Vagina (tissue), 2 donors: ENCODE measurements at places on chromosomes 4 and X.

GRCh38 chr4:102216666-102217065 lies 128.6 kb downstream of the SLC39A8 start:
- H3K36me3 ChIP-seq = no peaks in the 10 kb centered on the region
- no peak overlapping the region for H3K4me3 ChIP-seq
- H3K27me3 ChIP-seq = no peaks in the 10 kb centered on the region

DNA sequence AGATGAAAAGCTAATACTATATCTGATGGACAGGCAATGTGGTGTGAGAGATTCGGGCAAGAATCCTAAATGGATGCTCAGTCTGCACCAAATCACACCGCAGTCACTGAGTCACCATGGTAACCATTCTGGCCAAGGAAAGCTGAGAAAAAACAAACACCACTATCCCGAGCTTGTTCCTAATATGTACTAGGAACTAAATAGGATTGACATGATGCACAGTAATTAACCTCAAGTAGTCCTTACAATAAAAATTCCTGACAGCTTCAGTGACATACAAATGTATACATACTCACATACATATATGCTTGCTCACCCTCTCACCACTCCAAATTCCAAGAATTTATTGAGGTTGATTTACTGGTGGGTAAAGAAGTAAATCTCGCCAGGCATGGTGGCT lies 1.1 kb upstream of the RAB40A start:
- no peak overlapping the region for H3K4me3 ChIP-seq
- H3K27ac ChIP-seq = no peak overlapping the region
- no peaks in the 10 kb centered on the region for H3K36me3 ChIP-seq
- no peak for DNase-seq
- peaks cover 4% of the 10 kb centered on the region for H3K27me3 ChIP-seq

DNA sequence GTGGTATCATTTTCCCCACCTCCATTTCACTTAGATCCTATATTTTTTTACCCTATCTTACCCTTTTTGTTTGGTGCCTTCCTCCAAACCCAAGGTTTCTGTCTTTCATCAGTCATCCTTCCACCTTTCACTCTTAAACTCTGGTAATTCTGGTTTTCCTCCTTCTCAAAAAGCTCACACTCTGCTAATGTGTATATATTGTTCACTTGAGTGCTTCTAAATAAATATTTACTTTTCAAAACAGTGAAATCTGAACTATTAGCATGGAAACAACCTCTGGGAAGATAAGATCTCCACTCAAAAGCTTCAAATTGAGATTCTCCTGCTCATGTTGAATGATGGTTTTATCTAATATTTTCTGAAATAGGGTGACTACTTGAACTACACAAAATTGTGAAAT lies 21.5 kb downstream of the XIAP start:
- no peak overlapping the region for H3K27ac ChIP-seq
- no peak overlapping the region for H3K4me3 ChIP-seq
- DNase-seq = no peak
- H3K4me1 ChIP-seq = peaks cover 14% of the 10 kb centered on the region
- no peaks in the 10 kb centered on the region for H3K36me3 ChIP-seq

GRCh38 chrX:39730662-39731329 lies 367.0 kb downstream of the BCOR start:
- H3K27ac ChIP-seq = no peak overlapping the region
- H3K4me1 ChIP-seq = no peaks in the 10 kb centered on the region
- DNase-seq = no peak

DNA sequence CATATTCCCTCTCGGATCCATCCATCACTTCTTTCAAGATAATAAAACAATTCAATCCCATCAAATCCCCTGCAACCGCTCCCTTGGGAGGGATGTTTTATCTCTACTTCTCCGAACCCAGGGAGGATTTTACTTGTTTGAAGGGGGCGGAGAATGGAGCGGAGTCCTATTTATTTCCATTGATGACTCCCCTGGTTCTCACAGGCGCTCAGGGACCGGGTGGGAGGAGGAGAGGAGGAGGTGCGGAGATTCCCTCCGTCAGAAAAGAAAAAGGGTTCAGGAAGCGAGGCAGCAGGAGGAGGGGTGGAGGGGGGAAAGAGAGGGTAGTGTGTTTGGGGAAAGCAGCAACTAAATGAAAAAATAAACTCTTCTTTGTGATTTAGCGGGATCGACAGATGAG lies 2.1 kb downstream of the NDNF start:
- H3K4me3 ChIP-seq = no peak overlapping the region
- no peaks in the 10 kb centered on the region for H3K36me3 ChIP-seq
- no peak for DNase-seq
- peaks cover 6% of the 10 kb centered on the region for H3K4me1 ChIP-seq
- H3K27ac ChIP-seq = peak overlapping the region; percentile 44
